Activated CD4-positive, alpha-beta T cell treated with anti-CD3 and anti-CD28 coated beads, Interleukin-2, amount 50 U/mL, for 1 hour (primary cell): ENCODE measurements at places on chromosomes 7 and 10.

DNA sequence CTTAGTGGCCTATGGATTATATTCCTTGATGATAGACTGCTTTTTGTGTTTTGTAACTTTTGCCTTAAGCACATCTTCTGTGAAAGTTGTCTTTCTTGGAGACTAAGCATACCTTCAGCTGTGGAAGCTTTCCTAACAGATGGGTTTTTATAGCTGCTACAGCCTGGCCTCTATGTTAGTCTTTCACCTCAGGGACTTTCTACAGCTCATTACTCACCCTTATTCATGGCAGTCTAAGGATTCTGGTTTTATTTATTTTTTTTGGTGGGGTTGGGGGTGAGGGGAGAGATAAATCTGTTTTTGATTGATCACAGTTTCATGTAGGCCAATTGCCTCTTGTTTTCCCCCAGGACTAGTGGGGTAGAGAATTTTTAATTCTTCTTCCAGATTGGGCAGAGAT, 219.9 kb downstream of the DKK1 start:
- DNase-seq: no peak

DNA sequence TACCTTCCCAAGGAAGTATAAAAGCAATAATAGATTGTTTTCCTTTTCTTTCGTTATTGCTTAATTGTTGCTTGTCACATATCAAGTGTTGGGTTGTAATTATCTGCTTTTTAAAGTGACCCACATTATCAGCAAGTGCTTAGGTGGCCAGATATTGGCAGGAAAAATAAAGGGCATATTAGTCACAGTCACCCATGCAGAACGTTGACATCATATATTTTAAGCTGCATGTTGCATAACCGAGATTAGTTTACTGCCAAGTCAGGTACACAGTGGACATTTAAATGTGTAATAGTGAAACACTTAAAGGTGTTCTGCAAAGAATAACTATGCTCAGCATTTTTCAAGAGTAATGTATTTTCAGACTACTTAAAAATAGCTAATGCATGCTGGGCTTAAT, 11.4 kb downstream of the NEBL start:
- no peak for DNase-seq

DNA sequence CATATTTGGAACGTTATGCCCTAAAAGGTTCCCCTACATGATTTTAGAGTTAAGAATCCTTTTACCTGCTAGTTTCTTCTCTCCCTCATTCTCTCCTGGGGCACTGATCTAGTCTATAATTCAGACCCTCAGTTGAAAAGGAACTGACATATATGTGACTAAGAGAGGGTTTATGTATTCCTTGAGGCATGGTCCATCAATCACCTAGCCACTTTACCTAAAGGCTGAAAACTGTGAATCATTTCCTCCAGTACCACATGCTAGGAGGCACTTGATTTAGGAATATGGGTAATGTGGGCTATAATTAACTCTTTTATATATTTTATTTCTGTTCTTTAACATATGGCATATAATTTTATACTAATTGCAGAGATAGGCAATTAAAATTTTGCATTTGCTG, 303.5 kb downstream of the BBS9 start:
- DNase-seq: no peak

DNA sequence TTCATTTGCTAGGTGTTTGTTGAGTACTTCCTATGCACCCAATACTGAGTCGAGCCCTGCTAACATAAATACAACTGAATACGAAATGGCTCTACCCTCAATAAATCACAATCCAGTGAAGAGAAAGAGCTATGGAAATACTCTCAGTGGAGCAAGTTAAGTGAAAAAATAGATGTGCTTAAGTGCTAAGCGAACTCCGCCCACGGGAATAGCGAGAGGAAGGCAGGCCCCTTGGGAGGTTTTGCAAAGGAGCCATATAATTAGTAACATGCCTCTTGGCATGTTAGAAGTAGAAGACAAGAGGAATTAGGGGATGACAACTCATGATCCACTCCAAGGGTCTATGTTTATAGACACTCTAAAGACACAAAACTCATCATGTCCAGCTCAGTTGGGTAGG, 42.8 kb upstream of the TSPAN33 start:
- no peak for DNase-seq

DNA sequence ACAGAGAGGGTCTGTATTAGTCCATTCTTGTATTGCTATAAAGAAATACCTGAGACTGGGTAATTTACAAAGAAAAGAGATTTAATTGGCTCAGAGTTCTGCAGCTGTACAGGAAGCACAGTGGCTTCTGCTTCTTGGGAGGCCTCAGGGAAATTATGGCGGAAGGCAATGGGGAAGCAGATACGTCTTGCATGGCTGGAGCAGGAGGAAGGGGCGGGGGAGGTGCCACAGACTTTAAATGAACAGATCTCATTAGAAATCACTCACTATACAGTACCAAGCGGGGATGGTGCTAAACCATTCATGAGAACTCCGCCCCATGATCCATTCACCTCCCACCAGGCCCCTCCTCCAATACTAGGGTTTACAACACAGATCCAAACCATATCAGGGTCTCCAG, 3.7 kb upstream of the CALU start:
- no peak for DNase-seq

DNA sequence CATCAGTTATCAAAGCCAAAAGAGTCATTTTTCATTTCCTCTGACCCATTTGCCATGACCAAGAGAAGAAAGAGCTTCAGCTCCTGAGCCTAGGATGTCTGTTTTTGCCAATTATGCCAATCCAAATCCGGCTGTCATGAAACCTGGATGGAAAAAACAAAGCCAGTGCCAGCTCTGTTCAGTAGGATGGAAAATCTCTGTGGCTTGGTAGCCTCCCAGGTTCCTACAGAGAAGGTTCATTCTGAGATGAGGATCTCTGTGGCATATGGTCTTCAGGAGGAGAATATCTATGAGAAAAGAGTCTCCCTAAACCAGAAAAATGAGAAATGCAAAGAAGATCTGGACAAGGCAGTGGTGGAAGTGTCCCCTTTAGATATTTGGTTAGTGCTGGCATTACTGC, 475.4 kb downstream of the CNTNAP2 start:
- DNase-seq: no peak

DNA sequence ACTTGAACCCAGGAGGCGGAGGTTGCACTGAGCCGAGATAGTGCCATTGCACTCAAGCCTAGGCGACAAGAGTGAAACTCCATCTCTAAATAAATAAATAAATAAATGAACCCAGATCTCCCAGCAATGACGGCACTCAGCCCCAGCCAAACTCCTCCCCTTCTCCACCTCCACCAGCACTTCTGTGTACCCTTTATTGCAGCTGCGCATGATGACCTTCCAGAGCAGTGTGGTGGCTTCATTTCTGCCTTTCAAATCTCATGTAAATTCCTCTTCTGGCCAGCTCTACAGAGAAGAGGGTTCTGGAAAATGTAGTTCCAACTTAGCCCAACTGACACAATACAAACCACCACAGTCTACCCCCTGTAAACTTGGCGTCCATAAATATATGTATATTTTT, 108.5 kb downstream of the SLC37A3 start:
- DNase-seq: no peak

GRCh38 chr10:69685802-69686585, 55.9 kb downstream of the FAM241B start:
- DNase-seq: no peak

GRCh38 chr7:128189231-128189930, 51.7 kb upstream of the LEP start:
- DNase-seq: no peak

DNA sequence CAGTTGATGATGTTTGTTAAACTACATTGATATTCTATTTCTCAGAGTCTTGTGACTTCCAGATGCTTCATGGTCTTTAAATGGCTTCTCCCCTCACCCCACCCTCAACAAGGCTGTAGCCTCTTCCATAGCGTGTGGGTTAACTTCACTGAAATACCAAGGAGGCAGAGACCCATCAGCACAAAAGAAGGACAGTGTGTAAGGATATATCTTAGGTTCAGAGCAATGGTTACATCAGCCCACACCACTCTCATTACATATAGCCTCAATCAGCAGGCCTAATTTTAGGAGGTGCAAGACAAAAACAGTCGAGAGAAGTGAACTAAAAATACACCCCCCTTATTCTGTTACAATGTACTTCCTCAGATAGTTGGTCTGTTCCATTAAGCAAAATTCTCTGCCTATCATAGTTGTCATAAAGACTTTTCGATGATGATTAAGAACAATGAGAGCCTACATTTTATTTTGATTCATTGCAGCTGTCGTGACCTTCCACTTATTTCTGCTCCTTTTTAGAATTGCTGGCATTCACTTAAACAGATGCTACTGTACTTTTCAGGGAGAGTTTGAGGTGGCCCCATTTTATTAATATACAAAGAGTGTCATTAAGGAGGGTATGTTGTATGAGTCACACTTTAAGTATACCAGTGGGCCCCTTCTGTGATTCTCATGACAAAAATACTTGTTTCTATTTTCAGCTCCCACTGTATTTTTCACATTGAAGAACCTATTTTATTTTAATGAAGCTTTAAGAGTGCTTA, 52.1 kb downstream of the WIPF3 start:
- no peak for DNase-seq

DNA sequence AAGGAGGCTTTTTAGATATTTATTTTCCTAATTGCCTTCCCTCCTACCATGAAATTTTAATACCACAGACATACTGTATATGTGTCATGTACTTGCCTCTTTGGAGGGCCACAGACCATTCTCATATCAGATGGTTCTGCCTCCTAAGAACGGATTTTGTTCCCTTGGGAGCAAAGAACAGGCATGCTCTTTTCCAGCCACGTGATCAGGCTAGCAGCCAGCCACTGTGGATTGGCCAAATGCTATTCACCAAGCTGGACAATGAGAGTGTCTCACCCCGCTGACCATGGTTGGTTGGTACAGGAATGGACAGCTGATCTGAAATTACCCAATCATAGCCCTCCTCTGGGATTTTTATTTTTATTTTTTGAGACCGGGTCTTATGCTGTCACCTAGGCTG, 21.5 kb upstream of the CRHR2 start:
- DNase-seq: no peak

DNA sequence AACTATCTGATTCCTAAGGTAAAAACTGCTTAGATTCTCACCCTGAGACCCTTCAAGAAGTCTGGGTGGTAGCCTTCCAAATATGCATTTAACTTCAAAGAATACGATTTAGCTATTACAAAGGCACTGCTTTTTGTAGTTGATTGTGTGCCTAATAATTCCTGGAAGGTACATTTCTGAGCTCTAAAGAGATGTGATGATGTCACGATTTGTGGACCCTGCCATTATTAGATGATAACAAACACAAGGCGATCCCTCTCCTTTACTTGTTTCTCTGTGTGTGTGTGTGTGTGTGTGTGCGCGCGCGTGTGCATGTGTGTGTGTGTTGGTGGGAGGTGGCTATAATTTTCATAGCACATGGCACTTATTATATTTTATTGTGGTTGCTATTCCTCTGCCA, 70.9 kb downstream of the TFPI2 start:
- DNase-seq: no peak

GRCh38 chr10:78518224-78518623, 484.6 kb downstream of the RPS24 start:
- DNase-seq: no peak

GRCh38 chr7:38315410-38315809, 42.0 kb upstream of the TARP start:
- DNase-seq: no peak

DNA sequence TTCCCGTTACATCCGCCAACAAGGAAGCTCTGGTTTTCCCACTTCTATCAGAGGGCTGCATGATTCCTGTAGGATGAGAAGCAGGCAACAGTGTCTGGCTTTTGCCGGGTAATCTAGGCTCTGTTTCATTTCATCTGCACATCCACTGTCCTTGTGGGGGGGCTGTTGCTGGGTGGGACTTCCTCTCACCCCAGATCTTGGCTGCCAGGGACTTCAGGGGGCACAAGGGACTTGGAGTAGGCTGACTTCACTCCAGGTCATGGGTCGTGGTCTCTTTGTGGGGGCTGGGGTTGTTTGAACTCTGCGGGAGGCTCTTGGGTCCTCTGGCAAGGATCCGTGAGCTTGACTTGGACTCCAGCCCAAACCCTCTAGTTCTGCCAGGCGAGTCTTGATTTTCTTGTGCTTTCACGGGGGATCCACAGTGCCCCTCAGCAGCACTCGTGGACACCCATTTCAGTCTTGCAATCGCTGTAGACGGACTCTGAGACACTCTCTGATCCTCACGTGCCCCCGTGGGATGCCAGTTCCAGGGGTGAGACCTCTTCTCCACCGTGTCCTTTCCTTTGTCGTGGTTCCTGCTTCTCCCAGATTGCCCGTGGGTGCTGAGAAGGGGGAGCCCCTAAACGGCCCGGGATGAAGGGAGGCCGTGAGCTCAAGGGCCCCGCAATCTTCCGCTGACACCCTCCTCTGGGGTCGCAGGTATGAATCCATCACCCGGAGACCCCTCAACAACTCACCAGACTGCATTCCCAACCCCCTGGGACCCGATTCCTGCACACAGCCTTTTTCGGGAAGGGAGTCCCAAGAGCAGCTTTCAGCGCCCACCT, 21.4 kb upstream of the ZNF273 start:
- DNase-seq: no peak

- DNase-seq: no peak
Observed at GRCh38 chr7:474605-475424, 44.8 kb downstream of the PDGFA start.

GRCh38 chr7:64099656-64100531, 54.7 kb downstream of the ZNF727 start:
- DNase-seq: no peak

DNA sequence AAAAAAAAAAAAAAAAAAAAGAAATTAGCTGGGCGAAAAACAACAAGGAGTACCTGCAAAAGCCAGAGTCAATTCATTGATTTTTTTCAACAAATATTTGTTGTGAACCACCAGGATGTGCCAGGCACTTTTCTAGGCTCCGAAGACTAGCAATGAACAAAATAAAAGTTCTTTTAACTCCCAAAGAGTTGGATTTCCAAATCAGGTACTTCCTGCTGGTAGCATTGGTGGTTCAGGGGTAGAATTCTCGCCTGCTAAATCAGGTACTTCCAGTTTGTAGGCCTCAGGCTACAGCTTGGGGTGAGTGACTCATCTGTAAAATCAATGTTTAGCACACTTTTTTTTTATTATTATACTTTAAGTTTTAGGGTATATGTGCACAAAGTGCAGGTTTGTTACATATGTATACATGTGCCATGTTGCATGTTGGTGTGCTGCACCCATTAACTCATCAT, 10.9 kb downstream of the PPA1 start:
- DNase-seq: no peak

- no peak for DNase-seq
Observed at GRCh38 chr10:121511943-121512342, 86.3 kb downstream of the FGFR2 start.
